ENCODE measurements at places on chromosomes 1 and 21.

- no peak for DNase-seq
Measured at GRCh38 chr1:109817881-109818270, 54.2 kb upstream of the EPS8L3 start.

DNA sequence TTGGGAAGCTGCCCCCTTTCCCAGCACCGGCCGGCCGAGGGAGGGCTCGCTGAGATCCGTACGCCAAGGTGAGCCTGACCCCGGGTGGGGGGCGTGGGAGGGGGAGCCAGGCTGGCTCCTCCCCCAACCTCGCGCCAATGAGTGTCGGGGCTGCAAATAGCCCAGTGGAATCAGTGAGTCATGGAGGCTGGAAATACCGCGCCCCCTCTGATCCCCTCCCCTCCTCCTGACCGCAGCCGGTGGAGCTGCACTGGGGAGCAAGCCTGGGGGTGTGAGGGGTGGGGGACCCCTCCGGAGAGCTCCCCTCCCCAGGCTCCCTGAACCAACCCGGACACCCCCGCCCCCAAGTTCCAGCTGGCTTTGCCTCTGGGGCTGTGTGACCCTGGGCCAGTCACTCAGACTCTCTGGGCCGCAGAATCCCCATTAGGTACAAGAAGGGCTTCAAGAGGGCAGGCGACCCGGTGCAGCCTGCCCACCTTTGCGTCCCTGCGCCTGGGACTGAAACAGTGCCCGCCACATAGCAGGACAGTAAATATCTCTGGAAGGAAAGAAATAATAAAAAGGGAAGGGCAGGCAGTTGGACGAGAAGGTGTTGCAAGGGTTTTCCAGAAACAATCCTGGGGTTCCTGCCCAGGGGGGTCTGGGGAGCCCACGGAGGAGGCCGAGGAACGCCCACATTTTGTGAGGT is 4.5 kb downstream of the HSPB7 start:
- peak; percentile 23 for DNase-seq

GRCh38 chr21:45010860-45011259 is 63.5 kb upstream of the ADARB1 start:
- no peak for DNase-seq

DNA sequence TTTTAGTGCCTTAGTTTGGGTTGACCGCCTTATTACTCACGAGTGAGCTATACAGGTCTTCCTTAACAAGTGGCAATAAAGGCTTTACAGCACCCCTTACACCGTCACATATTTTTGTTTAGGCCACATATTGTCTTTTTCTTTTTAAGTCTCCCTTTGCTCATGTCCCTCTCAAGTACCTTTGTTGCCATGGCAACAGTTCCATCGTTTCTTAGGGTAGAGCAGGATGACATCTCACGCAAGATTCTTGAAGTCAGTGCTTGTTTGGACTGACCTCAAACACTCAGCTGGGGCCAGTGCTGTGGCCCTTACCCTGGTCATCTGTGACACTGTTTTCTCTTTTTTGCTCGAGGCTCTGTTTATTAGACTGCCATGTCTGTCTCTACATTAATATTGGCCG is 69.8 kb downstream of the PBX1 start:
- no peak for DNase-seq

DNA sequence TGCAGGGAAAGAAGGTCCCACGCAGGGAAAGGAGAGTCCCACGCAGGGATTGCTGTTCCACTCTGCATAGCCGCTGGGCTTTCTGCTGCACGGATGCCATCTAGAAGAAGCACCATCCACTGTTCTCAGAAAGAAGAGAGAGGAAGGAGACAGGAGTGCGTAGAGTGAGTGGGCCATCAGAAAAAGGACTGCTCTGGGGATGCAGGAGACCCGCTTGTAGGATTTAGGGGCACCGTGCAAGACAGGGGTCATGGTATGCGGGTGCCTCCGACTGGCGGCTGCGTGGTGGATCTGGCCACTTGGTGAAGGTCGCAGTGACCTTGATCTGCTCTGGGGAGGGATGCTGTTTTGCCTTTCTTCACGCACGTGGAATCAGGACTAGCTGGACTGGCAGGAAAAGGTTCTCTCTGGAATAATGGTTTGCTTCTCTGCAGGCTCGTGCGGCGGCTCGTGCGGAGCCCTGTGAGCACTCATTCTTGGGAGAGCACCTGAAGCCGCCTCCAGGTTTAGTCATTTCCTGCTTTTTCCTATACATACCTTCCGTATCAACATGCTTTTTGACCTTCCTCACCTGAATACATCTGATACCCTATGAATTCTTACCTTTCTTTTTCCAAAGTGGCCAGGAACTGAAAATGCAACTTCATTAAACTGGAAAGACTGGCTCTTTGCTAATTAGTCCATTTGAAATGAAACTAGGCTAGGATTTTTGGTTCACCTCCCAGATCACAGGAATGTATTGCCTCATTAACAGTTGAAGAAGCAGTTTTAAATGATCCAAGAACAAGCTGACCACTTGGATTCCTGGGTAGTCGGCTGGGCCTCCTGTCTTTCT is 181.6 kb downstream of the KIF26B start:
- no peak for DNase-seq

DNA sequence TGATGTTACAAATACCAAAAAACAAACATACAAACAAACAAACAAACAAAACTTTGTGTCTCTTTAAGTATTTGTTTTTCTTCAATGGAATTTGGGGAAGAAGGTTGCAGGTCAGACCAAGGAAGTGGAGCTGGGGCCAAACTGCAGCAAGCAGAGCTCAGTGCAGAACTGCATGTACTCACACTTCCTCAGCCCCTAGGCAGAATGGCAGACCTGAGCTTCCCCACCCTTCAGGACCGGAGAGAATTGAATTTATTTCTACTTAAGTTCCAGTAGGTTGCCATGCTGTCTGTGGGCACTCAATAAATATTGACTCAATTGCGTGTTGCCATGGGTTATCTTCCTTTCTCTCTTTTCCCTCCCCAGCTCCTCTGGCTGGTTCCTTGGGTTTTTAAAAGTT is 173.6 kb downstream of the PTGER3 start:
- no peak for DNase-seq

- no peak for DNase-seq
Measured at GRCh38 chr1:35854989-35855700, 27.9 kb upstream of the AGO1 start.

DNA sequence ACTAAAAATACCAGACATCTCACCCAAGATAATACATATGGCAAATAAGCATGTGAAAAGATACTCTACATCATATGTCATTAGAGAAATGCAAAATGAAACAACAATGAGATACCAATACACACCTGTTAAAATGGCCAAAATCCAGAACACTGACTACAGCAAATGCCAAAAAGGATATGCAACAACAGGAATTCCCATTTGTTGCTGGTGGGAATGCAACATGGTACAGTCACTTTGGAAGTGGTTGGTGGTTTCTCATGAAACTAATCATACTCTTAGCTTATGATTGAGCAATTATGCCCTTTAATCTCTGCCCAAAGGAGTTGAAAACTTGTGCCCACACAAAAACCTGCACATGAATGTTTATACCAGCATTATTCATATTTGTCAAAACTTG is 6.4 kb upstream of the RGS2 start:
- no peak for DNase-seq

GRCh38 chr1:204013052-204013451 is 59.9 kb upstream of the SOX13 start:
- no peak for DNase-seq

DNA sequence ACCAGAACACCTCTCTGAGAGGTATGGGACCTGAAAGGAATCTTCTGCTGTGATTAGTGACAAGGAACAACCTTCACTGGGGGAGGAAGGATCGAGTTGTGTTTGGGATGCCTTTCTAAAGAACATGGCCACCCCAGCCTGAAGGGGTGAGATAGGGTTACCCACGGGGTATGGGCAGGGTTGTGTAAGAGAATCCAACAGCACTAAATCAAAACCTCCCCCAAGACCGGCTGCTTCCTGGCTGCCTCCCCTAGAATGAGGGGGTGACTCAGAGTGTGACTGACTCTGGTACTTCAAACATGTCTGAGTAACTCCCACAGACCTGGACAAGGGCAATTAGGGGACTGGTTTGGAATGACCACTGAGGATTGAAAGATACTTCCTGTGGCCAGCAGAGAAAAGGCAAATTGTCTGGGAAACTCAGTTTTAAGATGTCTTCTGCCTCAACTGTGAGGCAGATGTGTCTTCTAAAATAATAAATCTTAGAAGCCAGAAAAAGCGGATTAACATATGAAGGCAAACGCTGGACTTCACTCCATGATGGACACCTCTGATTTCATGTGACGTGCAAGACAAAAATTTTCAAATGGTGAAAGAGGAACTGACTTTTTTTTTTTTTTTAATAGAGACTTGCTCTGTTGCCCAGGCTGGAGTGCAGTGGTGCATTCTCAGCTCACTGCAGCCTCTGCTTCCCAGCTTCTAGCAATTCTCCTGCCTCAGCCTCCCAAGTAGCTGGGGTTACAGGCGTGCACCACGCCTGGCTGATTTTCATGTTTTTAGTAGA is 6.7 kb upstream of the PTPN14 start:
- DNase-seq = no peak

DNA sequence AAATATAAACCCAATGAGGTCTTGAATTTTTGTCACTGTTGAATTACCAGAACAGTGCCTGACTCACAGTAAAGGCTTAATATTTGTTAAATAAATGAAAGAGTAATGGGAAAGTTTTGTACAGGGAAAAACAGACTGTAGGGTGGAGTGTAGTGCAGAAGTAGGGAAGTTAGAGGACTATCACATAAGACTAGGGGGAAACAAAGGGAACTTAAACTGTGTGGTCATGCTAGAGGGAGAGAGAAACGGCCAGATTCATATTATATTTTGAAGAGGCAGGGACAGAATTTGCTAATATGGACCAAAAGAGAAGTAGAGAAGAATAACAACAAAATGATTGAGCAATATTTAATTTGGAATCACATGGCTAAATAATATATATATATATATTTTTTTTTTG is 14.8 kb downstream of the CTSK start:
- no peak for DNase-seq

DNA sequence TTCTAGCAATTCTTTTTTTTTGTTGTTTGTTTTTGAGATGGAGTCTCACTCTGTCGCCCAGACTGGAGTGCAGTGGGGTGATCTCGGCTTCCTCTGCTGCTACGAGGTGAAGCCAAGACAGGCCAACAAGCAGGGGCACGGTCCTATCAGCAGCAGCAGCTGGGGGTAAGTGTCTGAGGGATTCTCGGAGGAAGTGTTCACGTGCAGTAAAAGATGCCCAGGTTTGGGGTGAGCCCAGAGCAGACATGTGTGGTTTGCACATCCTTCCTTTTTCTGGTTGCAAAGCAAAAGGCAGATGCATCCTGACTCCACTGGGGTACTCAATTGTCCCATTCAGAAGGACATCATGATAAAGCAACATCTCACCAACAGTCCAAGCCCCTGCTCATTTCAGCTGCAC is 27.7 kb downstream of the PIGP start:
- no peak for DNase-seq

GRCh38 chr1:198669023-198669698 is 30.3 kb downstream of the PTPRC start:
- DNase-seq = no peak

DNA sequence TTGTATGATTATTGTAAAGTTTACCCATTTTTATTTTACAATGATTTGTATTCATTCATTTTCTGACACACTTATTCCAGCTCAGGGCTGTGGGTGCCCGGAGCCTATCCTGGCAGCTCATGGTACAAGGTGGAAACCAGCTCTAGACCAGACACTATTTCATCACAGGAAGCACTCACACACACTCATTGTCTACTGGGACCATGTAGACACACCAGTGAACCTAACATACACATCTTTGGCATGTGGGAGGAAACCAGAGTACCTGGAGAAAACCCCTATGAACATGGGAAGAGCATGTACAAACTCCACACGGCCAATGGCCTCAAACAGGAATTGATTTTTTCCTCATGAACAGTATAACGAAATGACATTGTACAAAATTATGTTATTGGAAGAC is 2.4 kb downstream of the DTL start:
- no peak for DNase-seq

DNA sequence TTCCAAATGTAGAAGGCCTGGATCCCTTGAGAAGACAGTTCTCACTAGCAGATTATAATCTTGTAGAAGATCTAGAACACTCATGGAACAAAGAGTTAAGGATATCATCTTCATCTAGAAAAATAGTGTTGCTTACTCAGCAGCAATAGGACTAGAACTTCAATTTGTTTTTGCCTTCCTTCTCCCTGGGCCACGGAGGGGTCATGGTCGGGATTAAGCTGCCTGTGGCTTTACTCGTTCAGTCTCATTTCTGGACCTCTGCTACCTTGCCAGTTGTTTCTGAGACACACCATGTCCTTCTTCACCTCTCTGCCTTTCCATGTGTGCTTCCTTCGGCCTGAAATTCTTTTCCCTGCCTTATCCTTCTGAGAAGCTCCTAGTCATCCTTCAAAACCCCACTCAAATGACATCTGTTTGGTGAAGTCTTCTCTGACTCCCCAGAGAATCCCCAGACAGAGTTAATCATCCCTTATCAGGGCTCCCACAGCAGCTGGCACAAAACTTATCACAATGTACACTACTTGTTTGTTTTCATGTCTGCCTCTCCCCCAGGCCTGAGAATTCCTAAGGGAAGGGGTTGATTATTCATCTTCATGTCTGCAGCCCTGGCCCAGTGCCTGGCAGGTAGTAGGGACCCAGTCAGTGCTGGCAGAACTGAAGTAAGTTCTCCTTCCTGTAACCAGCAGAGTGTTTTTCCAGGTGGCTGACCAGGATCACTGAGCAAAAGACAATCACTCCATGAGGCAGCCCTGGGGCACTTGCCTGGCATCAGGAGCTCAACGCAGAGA is 15.5 kb upstream of the SNX27 start:
- no peak for DNase-seq

DNA sequence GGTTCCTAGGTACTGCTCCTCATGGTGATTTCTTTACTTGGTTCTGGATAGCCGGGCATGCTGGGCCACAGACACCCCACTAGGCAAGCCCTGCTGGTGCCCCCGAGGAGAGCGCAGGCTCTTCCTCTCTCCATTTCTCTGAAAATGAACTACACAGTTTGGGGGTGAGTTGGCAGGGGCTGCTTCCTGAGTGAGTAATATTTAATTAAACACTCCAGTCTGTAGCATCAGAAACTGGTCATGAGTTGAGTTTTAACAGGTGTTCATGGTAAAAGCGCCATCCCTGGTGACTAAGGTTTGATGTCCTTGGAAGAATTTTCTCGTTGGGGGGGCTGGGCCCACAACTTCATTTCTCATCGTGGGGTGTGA is 1.7 kb downstream of the SPSB1 start:
- DNase-seq = no peak

DNA sequence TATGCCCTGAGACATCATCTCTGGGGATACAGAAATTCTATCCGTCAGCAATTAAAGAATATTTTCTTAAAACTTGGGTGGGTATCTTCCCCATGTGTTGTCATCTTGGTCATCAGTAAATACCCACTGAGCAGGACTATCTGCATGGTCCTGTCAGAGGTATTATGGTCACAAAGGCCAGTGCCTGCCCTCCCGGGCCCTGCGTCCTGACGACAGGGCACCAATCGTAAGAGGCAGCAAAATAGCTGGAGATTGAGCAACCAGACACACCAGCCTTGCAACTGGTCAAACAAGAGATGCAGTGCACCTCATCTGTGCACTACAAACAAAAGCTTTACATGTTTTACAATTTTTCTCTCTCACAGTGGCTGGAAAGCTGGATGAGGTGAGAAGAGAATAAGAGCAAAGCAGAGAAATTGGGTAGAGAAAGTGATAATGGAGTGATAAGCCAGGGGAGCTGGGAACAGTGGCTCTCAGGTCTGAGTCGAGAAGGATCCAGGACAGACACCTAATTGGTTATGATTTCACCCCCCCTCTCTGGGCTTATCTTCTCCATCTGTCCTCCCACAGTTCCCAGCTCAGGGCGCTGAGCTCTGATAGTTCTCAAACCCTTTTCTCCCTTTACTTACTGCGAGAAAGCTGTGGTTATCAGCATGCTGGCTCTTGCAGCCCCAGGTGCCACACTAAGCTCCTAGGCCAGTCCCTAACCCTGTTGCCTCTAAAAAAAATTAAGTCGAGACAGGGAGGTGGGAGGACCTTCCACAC is 8.8 kb upstream of the SRP9 start:
- DNase-seq = no peak

Data from stimulated activated CD8-positive, alpha-beta memory T cell treated with anti-CD3 and anti-CD28 coated beads, Interleukin-15, amount 100 ng/mL, for 1 hour (primary cell).